ENCODE measurements at places on chromosomes 16 and 17. TPM values are rescaled to one million over a fixed set of nuclear protein-coding genes. Genes with fewer than 3 reads are reported as not detected.
A peak's percentile ranks its signal among the peaks of the same experiment; 100 is the strongest.

KRT12 gene
- 4.4 TPM for total RNA-seq

OTOP3 gene
- not detected for total RNA-seq

LGALS9B gene
- 20.3 TPM for total RNA-seq

DNA sequence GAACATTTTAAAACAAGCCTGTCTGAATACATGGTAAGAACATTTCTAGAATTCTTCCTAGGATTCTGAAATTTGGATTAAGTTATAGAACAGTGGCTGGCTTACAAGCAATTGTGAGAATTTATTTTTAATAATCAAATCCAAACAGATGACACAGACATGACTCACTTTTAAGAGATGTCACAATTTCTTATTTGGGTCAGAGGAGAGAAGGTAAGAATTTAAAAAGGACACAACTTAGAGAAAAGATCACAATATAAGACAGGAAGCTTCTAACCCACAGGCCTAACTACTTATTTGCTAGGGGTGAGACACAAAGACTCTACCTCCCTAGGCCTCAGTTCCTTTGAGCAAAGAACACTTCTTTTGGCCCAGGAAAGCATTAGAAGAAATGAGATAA, 32.7 kb downstream of the ZZEF1 start:
- DNase-seq: no peak

- DNase-seq: no peak
These were observed 213.4 kb downstream of the CYB561 start for GRCh38 chr17:63232565-63233310.

GRCh38 chr17:1270210-1271029, at the start of gene BHLHA9:
BHLHA9 (plus strand) TSS chr17:1270444; CDS start chr17:1270564, 120 bp downstream.
- DNase-seq: peak; percentile 50

DNA sequence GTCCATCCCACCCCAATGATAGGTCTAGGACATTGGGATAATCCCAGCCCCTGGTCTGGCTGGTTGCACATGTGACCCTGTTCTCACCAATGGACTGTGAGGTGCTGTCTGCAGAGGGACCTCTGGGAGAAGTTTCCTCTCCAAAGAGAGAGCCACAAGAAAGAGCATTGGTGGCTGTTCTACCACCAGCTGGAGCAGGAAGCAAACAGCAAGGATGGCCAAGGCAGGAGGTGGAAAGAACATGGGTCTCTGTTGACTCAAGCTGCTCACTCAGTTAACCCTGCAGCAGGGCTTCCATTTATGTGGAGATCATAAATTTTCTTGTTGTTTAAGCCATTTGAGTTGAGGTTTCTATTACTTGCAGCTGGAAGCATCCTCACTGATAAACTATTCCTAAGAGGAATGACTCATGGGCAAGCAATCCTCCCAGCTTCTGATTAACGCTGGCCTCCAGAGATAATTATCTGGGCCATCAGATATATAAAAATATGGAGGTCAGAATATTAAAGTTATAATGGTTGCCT, 52.6 kb downstream of the CYB5B start:
- DNase-seq: no peak

DNA sequence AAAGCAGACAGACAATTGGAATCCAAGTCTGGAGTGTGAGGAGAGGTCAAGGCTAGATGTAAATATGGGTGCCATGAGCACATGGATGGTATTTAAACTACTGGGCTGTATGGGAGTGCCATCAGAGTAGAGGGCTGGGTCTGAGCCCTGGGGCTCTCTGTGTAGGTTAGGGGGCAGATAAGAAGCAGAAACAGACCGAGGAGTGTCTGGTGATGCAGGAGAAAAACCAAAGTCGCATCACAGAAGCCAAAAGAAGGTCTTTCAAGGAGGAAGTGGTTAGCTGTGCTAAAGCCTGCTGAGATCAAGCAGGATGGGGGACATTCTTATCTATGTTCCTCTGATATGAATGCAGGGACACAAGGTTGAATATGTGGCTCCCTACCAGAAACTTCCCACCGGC, 1.9 kb downstream of the TSEN54 start:
- no peak for DNase-seq

DNA sequence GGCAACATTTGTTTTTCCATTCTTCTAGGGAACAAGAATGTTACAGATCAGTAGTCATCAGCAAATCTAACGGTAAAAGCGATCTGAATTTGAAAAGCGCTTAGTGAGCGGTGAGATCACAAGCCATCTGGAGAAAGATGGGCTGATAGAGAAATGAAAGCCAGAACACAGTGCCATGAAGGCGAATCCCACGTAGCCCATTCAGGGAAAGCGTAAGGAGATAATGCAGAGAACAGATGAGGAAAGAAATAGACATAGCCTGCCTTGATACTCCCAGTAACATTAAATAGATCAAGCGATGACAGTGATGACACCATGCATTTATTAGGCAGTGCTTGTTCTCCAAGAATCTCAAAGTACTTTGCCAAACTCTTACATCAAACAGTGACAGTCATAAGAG, 183.1 kb upstream of the PSMD7 start:
- DNase-seq: no peak

DNA sequence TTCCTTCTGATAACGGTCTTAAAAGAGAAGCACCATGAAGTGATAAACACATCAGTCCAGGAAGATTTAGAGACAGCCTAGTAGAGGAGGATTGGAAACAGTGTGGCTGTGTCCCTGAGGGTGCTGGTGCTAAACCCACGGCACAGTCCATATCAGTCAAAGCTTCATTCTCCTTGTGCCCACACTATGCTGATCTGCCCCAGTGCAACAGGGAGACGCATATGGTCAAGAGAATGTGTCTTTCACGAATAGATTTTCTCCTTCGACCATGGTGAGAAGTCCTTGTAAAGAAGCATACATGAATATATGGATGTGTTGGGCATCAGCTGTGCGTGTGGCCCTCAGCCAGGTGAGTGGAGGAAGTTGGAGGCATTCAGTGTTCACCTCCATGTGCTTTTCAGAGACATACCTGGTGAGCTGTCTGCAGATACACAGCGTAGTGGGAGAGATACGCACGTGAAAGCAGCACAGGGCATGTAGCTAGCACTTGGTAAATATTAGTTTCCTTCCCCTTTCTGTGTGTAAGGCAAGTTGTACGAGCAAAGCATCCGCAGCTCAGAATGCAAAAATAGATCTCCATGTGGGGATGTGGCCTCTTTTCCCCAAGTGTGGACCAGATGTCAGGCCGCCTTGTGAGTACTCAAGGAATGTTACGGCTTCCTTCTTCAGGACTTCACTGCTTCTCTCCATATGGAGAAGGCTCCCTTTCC, 29.4 kb downstream of the HLF start:
- DNase-seq: no peak

Measured in colonic mucosa (tissue), 4 donors.